HS-5 (cell line): ENCODE measurements at places on chromosomes 11 and 22.

- DNase-seq, result no peak
Observed at GRCh38 chr11:45921561-45922424, 663 bp upstream of the LARGE2 start.

DNA sequence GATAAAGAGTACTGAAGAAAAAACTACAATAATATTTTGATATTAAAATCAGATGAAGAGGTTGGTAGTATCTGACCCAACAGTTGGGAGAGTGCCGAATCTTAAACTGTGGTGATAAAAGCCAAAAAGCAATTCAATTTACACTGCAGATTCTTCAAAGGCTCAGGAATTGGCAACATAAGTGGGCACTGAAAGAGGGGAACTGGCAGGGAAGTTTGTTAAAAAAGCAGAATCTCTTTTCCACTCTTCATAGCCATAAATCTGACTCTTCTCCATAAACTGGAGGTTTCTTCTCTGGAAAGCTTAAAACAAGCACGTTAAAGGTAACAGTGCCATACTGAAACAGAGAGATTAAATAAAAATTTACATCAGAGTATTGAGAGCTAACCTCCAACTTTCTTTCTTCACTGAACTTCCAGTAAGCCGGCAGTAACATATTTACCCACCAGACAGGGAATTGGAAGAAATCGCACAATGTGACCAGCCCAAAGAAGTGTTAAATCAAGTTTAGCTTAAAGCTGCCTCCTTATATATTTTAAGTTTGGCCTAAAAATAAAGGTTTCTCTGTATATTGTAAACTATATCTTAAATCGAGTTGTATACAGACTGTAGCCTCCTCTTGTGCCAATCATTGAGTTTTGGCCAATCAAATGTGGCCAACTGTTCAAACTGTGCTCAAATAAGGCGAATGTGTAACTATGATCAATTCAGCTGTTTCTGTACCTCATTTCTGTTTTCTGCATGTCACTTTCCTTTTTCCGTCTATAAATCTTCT is 358.3 kb downstream of the NXPE2 start:
- no peak for DNase-seq

GRCh38 chr22:19068784-19069271 is 53.4 kb downstream of the DGCR2 start:
- DNase-seq, result no peak

- no peak for DNase-seq
Observed at GRCh38 chr22:20955548-20955947, 11.5 kb upstream of the AIFM3 start.

GRCh38 chr22:17984114-17984513 is 40.2 kb downstream of the MICAL3 start:
- DNase-seq, result no peak

- no peak for DNase-seq
Observed at GRCh38 chr11:16177688-16178087, 178.7 kb downstream of the SOX6 start.

DNA sequence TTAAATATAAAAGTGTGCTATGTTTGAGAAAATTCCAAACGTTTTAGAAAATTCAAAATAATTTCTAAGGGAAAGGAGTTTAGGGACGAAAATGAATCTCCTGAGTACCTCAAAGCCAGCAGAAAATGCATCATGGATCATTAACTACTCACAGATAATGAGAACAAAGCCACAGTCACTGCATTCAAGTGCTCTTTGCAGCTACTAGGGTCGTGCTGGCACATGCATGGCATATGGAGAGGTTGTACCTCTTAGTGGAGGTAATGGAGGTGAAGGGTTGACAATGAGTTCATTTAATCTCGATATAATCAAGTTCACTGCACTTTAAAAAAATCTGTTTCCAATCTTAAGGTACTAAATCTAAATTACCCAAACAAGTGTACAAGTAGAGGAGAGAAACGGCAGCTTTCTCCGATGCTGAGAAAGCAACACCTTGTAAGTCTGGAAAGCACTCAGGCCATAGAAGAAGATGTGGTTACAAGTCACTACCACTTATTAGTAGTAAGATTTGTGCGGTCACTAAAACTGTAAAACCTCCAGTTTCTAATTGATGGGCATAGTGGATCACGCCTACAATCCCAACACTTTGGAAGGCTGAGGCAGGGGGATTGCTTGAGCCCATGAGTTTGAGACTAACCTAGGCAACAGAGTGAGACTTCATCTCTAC is 261.1 kb upstream of the ANO3 start:
- no peak for DNase-seq

GRCh38 chr11:1034001-1034400 is 2.5 kb downstream of the MUC6 start:
- no peak for DNase-seq

- DNase-seq, result no peak
Observed at GRCh38 chr11:96798445-96798844, 408.6 kb downstream of the JRKL start.

DNA sequence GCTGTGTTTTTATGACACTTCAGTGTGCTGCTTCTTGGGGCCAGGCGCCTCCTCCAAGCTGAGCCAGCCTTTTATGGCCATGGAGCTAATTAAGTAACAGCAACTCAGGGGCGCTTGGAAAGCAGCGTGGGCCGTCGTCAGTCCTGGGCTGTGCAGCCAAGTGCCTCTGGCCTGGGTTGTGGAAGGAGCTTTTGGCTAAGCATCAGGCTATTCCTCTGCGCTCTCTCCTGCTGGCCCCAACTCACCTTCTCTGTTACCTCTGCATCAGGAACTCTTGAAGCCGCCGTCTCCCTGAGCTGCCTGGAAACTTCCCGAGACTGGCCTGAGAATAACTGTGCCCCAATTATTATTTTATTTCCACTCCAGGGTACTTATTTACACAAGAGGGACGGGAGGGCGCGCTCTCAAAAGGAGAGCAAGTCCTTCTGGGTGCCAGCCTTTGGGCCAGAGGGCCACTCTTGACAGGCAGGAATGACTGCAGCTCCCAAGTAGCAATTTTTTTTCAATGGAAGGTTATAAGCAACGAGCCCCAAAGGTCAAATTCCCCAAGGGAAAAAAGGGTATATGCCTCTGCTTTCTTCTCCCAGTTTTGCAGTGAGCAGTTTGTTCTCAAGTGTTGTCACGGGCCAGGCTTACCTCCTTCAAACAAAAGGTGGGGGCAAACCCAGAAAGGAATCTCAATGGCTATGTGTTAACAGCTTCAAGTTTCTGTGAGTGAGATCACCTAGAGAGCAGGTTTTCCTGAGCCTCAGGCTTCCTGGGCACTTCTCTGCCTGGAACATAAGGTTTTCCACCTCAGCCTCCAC is 38.5 kb upstream of the NAV2 start:
- no peak for DNase-seq

DNA sequence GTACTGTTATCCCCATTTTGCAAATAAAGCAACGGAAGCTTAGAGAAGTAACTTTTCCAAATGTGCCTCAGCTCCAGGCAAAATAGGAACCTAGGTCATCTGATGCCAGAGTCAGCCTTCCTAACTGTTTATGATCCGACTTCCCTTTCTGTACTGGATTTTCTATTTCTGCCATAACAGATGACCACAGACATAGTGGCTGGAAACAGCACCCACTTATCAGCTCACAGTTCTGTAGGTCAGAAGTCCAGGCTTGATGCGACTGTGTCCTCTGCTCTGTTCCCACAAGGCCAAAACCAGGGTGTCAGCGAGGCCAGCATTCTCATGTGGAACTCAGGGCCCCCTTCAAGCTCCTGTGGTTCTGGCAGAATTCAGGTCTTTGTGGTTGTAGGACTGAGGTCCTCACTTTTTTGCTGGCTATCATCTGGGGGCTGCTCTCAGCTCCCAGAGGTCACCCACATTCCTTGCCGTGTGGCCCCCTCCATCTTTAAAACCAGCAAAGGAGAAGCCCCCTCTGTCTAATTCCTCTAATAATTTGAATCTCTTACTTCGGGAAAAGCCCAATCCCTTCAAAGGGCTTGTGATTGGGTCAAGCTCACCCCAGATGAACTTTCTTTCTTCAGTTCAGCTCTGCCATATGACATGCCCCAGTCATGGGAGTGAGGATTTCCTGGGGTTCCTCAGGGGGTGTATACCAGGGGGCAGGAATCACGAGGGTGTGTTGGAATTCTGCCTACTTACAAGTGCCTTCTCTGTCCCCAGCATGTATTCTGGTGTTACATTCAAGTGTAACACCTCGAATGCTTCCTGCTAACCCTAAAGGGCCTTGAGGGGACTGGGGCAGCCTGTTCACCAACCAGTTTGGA is 15.3 kb downstream of the KCNJ5 start:
- no peak for DNase-seq

GRCh38 chr11:129374081-129374992 is 1.3 kb upstream of the BARX2 start:
- DNase-seq, result no peak

DNA sequence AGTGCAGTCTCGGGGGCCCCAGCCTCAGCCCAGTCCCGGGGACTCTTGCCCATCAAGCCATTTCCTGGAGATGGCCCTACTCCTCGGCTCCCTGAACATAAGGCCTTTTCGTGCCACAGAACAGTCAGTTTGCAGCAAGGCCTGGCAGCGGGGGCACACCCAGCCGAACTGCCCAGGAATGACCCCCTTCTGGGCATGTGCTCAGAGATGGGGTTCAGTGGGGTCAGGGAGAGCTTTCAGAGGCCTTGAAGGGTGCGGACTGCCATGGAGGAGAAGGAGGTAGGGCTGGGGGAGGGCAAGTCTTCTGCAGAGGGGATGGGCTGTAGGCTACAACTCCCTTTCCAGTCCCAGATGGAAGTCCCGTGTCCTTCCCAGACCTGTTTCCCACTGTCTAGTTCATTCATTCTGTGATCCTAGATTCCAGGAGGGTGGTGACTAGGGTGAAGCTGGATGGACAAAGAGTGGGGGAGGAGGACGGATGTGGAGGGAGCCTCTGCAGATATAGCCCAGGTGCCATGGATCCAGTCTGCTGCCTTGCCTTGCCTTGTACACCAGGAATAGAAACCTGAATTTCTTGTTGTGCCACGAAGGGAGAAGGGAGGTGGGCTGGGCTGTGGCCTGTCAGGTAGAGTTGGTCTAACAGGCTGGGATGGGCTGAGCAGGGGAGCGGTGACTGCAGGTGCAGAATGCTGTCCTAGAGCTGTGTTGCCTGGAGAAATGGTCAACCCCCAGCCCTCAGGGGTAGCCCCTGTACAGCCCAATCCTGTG is 14.2 kb upstream of the OMP start:
- no peak for DNase-seq

DNA sequence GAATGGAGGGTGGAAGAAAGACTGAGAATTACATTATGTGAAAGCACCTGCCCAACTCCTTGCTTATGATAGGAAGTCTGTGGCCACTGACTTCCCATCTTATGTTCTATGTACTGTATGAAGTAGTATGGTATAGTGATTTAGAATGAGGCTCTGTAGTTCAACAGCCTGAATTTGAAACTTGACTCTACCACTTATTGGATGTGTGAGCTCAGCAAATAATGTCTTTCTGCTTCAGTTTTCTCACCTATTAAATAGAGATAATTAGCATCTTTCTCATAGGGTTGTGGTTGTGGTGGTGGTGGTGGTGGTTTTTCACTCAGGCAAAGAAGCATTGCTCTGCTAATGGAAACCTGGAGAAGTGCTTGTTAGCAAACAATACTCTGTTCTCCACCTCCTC is 121.6 kb downstream of the PAX6 start:
- no peak for DNase-seq

GRCh38 chr22:19773470-19774040 is 13.0 kb downstream of the TBX1 start:
- no peak for DNase-seq

- no peak for DNase-seq
Observed at GRCh38 chr11:78292109-78292803, 103.5 kb downstream of the USP35 start.

- DNase-seq, result no peak
Observed at GRCh38 chr11:61795459-61795858, 2.7 kb downstream of the FEN1 start.

DNA sequence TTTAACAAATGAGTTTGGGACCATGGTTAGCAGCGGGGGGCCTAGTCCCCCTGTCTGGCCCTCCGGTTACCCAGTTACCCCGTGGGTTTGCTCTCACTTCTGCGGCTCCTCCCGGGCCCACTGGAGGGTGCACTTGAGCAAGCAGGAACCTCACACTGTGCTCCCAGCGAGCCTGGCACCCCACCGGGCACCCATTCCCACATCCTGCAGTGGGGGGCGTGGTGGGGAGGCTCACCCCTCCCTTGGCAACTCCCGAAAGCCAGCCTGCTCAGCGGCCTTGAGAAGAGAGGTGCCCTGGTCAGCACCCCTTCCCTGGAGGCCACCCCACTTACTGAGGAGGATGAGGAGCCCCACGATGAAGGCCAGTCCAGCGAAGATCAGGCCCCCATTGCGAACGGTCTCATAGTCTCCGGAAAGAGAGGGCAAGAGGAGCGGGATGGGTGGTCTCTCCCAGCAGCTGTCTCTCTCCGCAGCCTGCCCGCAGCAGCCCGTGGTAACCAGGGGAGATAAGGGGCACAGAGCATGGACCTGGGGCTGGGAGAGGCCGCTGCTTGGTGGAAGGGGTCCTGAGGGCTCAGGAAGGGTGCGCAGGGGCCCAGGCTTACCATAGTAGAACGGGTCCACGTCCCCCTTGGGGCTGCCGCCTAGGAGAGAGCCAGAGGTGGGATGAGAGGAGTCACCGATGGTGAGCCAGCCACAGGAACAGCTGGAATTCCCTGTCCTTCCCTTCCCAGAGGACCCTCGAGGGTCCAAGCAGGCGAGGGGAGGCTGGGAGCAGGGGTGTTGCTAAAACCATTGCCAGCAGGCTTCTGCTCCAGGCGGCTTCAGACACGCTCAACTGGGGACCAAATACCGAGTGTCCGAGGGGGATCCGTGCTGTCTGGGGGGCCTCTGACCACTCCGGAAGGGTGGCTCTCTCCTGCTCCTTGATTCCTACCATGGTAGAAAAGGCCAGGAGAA is 2.2 kb downstream of the FXYD2 start:
- DNase-seq, result no peak

GRCh38 chr11:101881586-101881985 is 33.2 kb upstream of the CEP126 start:
- DNase-seq, result no peak

DNA sequence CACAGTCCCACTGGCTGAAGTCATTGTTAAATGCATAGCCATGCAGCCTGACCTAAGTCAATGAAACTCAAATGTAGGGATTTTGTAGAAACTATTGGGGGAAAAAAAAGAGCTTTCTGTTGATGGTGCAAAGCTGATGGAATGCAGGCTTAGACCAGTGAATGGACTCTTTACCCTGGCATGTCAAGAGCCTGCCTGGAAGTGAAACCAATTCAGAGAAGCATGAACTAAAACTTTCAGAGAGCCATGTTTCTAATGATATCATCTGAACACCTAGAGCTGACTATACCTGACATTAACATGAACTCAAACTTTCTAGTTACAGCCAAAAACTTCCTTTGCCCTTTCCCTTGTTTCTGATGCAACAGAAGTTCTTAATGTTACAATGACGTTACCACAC is 89.0 kb downstream of the APIP start:
- DNase-seq, result no peak

DNA sequence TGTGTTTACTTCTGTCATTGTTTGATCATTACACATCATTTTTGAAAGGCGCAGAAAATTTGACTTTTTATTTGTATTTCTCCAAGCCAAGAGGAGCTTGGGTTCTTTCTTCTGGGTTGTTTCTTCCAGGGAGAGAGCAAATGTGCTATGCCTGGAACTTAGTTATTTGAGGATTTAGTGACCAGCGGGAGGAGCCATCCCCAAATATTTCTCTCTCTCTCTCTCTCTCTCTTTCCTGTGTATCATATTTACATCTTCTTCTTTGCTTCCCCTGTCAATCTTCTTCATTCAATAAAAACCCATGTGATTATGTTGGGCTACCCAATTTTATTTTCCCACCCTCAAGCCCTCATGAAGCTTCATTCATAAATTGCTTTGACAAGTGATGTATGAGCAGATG is 534.5 kb downstream of the LRRC4C start:
- no peak for DNase-seq
